Activated effector memory CD4-positive, alpha-beta T cell treated with anti-CD3 and anti-CD28 coated beads, Interleukin-2, amount 50 U/mL, for 16 hours (primary cell): ENCODE measurements at places on chromosomes 16 and 17.

GRCh38 chr17:82563318-82563717, 43.8 kb downstream of the FOXK2 start:
- DNase-seq = no peak

DNA sequence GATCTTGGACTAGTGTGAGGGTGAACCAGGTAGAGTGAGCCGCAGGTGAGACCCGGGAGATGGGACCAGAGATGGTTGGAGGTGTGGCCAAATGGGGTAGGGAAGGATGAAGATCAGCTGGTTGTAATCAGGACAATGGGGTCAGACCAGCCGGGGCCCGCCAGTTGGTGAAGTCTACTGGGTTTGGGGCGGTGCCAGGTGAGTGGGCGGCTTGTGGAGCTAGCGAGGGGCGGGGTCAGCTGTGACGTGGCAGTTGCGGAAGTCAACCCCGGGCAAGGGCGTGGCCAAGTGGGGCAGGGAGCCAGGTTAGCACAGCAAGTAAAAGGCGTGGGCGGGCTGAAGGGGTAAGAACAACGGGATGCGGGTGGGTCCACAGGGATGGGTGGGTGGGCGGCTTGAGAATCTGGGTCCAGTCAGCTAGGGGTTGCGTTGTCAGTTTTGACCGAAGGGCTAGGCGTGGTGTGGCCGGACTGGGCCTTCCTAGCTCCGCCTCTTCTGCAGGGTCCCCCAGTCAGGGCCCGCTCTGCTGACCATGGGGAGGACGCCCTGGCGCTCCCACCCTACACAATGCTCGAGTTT, 25.5 kb upstream of the ALKBH5 start:
- peak; percentile 96 for DNase-seq

DNA sequence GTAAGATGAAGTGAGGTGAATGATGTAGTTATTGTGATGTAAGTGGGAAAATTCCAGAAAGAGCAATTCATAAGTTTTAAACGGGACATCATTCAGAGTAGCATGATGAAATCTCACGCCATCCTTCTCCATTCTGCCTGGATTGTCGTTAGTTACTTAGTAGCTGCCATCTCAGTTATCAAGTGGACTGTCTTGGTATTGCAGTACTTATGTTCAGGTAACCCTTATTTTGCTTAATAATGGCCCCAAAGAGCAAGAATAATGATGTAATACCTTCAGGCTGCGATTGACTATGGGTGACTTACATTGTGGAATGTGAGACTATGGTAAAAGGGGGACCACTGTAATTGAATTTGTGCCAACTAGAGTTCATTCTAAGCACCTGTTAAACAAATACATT, 234.1 kb upstream of the TOM1L1 start:
- no peak for DNase-seq

- DNase-seq = no peak
Observed at GRCh38 chr16:65697065-65697464, 575.2 kb upstream of the CDH11 start.

DNA sequence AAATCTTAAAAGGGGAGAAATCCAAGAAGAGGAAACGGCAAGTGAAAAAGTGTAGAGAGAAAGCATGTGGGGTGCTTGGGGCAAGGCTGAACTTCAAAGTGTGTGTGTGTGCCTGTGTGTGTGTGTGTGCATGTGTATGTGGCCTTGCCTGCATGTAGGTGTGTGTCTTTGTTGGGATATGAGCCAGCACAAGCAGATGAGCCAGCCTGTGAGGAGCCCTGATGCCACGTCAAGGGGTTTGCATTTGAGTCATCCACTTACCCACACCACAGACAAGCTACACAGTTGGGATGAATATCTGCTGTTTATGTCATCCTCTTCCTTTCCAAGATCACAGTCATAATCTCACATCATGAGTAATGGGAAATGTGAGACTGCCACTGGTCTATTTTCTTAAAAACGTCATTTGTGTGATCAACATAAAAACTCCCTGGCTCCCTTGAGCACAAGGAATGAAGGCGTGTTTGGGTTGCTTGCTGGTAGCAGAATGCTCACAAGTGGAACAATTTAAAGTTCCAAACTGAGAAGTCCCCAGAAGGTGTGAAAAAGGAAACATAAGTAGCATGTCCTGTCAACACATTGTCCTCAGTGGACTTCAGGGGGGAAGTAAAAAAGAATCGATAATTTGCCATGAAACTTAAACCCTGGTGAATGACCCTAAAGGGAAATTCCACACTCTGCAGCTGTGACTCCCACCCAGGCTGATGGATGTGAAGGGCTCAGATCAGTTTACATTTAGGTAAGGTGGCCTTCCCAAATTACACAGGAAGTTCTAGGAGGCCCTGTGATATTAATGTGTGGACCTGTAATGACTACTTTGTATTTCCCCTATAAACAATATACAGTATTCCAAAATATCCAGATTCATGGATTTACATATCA, 14.7 kb downstream of the KCTD19 start:
- peak; percentile 89 for DNase-seq

DNA sequence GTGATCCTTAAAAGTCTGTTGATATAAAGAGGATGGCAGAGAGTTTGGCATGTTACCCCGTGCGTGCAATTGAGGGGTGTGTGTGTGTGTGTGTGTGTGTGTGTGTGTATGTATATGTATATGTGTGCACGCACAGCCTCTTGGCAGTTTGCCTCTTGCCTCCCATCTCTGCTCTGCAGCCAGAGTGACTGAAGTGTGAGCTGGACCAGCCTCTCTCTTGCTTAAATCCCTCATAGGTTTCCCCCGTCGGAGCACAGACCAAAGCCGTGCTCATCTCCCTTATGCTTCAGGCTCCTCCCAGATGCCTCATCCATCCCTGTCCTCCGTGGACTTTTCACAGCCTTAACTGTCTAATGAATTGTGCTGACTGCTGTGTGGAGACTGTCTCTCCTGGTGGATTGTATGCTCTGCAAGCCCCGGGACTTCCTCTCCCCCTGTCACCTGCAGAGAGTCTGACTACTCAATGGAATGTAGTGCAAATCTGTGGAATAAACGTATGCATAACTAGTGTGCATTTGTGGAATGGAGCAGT, 413.5 kb downstream of the CPPED1 start:
- no peak for DNase-seq

GRCh38 chr17:66537502-66537901, 235.1 kb downstream of the PRKCA start:
- DNase-seq = no peak

- no peak for DNase-seq
Observed at GRCh38 chr17:79866791-79867518, 27.7 kb upstream of the CBX4 start.

GRCh38 chr16:67199011-67199807, at the start of gene ELMO3:
Gene ELMO3 (plus strand): TSS chr16:67199131. CDS start chr16:67199327, 196 bp downstream.
- no peak for DNase-seq

DNA sequence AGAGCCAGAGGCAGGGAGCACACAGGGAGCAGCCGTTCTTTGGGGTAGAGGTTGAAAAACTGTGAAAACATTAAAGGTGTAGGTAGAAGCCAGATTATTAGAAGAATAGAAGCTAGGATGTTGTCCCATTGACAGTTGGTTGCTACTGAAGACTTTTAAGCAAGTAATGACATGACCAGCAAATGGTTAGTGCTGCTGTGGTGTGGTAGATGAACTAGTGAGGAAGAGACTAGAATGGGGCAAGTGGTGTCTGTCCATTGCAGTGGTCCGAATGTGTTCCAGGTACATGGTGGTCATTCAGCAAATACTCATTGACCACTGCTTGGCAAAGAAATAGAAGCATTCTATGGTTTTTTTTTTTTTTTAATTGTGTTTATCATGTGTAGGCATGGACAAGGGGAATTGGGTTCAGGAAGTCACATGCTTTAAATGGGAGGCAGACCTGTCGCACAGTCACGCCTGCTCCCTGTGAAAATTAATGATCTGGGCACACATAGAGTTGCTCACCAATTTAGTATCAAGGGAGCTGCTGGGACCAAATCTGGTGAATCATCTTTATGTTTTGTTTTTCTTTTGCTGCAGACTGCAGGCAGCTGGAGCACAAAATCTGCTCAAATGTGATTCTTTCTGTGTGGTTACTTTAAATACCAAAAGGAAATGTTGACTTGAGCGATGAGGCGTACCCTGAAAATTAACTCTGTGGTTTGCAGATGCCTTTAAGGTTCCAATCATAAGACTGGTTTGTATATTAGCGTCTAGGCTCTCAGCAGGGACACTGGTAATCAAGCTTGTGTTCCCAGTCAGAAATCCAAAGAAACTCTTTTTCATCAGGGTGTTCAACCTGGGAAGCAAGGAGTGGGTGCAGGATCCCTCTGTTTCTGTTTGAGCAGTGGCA, 30.7 kb downstream of the YPEL2 start:
- peak; percentile 74 for DNase-seq

- no peak for DNase-seq
Observed at GRCh38 chr16:66250686-66251431, 115.6 kb upstream of the CDH5 start.

DNA sequence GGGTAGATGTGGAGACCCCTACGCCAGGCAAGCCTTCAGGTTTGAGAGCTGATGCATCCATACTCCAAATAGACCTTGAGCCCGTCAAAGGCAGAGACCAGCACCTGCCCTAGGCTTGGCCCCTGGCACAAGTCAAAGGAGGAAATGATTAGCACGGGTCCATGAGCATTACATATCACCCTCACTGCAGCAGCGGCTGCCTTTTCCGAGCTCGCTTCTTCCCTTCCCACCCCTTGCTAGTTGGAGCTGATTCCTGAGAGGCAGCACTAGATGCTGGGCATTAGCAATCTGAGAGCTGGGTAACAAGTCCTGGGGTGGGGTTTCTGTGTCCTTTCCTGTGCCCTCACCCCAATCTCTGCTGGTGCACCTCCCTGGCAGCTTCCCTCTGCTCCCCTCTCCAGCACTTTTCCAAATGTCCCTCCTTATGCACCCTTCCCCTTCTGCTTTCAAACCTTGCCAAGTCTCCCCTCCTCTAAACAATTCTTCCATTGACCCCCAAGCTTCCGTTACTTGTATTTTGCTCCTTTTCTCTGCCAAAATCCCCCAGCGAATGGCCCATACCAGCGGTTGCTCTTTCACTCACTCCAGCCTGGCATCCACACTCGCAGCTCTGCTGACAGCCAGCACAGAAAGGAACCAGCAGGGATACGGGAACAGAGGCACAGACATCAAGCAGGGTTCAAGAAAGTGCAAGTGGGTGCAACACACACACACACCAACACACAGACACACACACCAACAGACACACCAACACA, 3.0 kb downstream of the CDRT4 start:
- no peak for DNase-seq

DNA sequence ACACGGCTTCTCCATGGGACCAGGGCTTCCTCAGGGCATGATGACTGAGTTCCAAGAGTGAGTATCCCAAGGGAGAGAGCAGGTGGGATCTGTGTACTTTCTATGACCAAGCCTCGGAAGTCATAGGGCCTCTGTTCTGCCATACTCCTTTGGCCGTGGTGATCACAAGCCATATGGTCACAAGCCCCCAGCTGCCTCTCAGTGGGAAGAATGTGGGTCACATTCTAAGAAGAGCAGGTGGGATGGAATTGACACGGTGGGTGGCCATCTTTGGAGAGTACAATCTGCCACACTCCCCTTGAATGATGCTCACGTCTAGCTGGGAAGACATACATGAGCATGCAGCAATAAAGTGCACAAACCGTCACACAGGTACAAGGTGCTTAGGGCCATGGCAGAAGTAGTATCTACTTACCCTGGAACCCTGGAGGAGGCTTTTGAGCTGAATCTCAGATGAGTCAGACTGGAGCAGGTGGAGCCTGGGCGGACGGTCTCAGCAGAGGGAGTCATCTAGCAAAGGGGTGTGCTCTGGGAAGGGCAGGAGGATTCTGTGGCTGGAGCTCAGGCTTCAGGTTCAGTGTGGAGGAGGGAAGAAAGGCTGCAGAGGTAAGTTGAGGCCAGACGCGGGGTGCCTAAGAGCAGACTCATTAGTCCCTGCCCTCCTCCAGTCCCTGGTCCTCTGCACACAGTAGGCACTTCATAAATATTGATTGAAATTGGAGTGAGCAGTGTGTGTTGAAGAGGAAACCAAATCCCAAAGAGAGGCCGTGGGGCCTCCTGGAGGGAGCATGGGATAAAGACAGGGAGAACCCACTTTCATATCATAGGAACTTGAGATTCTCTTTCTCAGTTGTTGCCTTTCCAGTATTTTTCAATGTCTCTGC, 26.6 kb downstream of the GOSR2 start:
- DNase-seq = no peak

DNA sequence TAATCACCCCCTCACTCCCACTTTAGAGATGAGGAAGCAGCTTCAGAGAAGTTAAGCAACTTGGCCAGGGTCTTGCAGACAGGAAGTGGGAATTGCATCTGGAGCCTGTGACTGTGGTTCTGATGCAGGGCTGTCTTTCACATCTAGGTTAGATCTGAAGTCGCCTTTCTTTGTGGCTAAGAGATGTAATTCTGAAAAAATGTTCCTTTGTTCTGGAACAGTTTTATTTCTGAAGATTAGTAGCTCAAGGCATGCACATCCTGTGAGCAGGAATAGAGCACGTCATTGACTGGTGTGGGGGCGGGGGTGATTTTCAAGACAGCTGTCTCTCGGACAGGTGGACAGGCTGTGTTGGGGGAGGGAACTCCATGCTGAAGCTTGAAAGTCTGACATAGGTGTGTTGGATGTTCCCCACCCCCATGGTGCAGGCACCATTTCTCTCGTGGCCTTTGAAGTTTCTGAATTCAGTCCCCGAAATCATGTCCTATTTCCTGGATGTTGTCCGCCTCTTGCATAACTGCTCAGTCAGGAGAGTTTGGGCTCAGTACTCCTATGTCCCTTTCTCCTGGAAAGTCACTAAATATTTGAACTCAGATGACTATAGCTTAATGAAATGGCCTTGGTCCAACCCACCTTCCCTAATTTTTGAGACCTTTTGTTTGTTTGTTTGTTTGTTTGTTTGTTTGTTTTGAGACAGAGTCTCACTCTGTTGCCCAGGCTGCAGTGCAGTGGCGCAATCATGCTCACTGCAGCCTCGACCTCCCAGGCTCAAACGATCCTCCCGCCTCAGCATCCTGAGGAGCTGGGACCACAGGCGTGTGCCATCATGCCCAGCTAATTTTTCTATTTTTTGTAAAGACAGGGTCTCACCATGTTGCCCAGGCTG, 21.0 kb upstream of the HERPUD1 start:
- DNase-seq = no peak

DNA sequence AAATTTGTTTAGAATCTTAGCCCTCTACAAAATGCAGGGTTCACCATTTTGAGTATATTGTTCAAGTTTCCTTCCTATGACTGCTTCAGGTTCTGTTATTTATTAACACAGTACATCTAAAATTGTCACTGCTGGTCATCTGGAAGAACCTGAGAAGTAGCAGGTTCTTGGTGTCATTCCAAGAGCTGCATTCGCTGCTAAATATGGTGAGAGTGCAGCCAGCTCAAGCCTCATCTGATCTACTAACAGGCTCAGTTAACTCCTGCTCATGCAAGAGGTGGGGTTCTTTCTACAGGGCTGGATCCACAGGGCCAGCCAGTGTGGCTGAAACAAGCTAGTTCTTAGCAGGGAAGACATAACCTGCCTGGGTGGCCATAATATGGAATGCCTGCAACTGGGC, 1946.1 kb downstream of the TP53TG3F start:
- no peak for DNase-seq
